ENCODE measurements at places on chromosomes 2 and 18. TPM values are rescaled to one million over a fixed set of nuclear protein-coding genes. Genes with fewer than 3 reads are reported as not detected.

The GPR75 gene
- total RNA-seq = 1.8 TPM

The MFSD2B gene
- 0.34 TPM for total RNA-seq

The CDCA7 gene
- total RNA-seq = 9.7 TPM

The NEMP2 gene
- total RNA-seq = 2.8 TPM

All from HFFc6 (cell line).